ENCODE measurements at places on chromosomes 2 and 18. TPM values are rescaled to one million over a fixed set of nuclear protein-coding genes. Genes with fewer than 3 reads are reported as not detected.

DNA sequence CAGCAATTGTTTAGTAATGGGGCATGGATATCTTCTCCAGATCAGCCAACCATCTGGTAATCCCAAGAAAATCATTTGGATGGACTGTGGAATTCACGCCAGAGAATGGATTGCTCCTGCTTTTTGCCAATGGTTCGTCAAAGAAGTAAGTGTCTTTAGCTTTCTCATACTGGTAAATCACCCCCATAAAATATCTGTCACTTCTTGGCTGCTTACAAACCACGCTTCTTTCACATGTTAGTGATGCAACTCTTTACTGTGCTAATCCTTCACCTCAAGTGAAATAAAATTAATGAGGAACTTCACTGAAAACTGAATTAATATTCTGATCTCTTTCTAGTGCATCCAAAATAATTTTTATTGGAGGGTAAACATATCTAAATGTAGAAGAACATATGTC, 18.9 kb downstream of the CPO start:
- no peak overlapping the region for H3K4me3 ChIP-seq
- H3K27ac ChIP-seq: no peak overlapping the region
- no peaks in the 10 kb centered on the region for H3K36me3 ChIP-seq
- H3K27me3 ChIP-seq: peaks cover 2% of the 10 kb centered on the region
- no peaks in the 10 kb centered on the region for H3K4me1 ChIP-seq
- DNase-seq: no peak

Gene DHRS9
- 0.31 TPM for polyA plus RNA-seq

DNA sequence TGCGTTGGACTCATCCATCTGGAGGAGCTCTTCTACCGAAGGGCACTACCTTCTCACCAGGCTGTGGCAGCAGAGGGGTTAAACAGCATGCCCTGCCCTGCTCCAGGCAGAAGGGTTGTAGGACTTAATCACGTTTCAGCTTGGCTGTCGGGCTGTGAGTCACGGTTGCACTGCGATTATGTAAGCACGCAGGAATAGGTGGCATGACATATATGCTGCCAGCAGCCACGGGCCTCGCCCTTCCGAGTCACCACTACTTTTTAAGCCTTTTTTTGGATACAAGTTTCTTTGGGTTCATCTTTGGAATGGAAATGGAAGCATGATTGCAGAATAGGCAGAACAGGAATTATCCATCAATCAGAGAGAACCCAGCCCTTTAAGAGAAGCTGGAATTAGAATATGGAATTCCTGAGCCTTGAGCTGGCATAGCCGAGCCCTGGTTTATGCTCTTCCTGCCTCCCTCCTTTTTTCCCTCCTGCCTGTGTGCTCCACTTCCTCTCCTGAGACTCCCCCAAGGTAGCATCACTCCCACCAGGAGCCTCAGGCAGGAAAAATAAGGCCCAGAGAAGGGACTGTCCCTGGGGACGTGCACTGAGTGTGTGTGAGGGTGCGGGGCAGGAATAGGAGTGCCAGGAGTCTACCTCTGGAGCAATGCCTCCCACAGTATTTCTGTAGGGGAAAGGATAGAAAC, 86.8 kb downstream of the SEMA4F start:
- DNase-seq: no peak
- no peak overlapping the region for H3K27ac ChIP-seq
- peaks cover 4% of the 10 kb centered on the region for H3K36me3 ChIP-seq
- H3K4me1 ChIP-seq: no peaks in the 10 kb centered on the region

Gene OXER1
- polyA plus RNA-seq: not detected

DNA sequence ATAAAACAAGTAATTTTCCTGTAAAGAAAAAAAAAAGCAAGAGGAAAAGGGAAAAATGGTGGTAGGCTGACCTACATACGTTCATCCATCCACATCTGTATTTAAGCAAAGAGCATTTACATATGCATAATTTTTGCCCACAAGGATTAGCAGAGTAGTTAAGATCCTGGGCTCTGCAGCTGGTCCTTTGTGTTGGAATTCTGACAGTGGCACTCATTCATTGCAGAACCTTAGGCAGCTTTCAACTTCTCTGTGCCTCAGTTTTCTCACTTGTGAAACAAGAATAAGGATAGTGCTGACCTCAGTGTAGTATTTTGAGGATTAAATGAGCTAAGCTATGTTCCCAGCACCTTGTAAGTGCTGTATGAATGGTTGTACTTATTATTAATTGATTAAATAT, 211.3 kb downstream of the ARL4C start:
- no peak overlapping the region for H3K4me3 ChIP-seq
- DNase-seq: no peak
- H3K27ac ChIP-seq: no peak overlapping the region

DNA sequence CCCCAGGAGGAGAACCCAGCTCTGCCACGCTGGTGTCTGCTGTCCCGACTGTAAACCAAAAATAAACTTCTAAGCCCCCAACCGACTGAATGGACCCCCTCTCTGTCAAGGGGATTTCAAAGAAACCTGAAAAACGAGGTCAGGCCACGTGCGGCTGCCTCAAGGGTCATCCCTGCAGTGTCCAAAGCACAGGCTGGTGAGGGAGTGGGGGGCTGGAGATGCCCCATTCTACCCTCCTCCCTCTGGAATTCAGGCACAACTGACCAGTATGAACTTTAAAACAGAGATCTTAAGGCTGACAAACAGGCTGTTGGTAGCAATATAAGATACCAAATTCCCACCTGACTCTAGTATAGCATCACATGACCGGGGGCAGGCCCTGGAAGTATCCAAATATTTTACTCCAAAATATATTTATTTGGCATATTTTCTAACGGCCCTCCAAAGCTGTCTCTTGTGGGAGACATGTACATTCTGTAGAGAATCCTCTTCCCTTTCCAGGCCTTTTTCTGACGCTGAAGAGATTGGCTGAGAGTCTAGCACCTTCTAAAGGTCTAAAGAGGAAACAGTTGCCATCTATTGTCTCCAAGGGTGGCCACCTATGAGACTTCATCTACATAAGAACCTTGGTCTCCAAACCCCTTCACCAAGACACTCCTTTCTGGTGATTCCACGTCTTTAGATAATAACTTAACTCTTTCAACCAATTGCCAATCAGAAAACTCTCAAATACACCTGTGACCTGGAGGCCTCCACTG, 40.4 kb upstream of the CTDP1 start:
- DNase-seq: no peak
- H3K27me3 ChIP-seq: peaks cover 2% of the 10 kb centered on the region
- H3K4me3 ChIP-seq: no peak overlapping the region
- H3K36me3 ChIP-seq: no peaks in the 10 kb centered on the region

Gene SLC38A11
- not detected for polyA plus RNA-seq
